ENCODE measurements at places on chromosomes 12 and 14.

- no peak for DNase-seq
Observed at GRCh38 chr14:59391388-59391787, 73.8 kb downstream of the GPR135 start.

DNA sequence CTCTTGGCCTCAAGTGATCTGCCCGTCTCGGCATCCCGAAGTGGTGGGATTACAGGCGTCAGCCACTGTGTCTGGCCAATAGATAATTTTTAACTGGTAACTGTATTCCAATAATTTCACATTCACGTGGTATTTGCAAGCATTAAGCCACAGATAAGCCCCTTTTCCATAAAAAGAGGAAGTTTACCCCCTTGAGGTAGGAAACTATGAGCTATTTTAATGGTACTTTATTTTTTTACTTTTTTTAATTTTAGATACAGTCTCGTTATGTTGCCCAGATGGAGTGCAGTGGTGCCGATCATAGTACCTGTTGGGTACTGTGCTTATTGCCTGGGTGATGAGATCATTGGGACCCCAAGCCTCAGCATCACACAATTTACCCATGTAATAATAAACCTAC is 42.9 kb upstream of the AP4S1 start:
- DNase-seq, result no peak

- no peak for DNase-seq
Observed at GRCh38 chr12:111730420-111730819, 36.3 kb upstream of the ALDH2 start.

GRCh38 chr12:58639318-58639934 is 280.9 kb downstream of the LRIG3 start:
- DNase-seq, result no peak

DNA sequence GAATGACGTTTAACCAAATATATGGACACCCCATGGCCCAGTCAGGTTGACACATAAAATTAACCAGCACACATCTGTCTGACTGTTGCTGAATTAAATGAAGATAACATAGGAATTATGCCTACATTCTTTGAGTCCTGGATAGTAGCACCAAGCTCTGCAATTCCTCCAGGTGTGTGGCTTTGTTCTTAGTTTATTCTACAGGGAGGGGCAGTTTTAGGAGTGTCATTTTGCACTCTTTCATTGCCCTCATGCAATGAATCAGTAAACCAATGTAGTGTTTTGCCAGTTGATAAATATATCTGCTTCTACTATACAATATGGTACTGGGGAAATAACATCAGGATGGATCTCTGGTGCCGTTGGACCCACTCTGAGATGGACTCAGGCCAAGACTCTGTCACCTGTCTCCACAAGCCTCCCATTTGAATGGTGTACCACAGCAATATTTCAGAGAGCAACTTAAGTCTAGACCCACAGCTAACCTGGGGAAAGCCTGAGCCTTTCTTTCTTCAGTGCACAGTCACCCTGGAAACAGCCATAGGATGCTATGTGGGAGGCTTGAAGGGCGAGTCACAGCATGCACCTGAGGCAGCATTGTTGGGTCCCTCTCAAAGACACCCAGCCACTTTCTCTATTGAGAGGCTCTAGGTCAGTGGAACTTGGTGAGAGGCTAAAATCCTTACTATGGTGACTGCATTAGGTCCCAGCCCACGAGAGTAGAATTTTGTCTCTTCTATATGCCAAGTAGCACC is 73.2 kb downstream of the ANO4 start:
- DNase-seq, result no peak

- no peak for DNase-seq
Observed at GRCh38 chr12:105233041-105233905, 2.7 kb downstream of the APPL2 start.
